NCI-H446 (cell line): ENCODE measurements at places on chromosomes 1 and 21.
A peak's percentile ranks its signal among the peaks of the same experiment; 100 is the strongest.

DNA sequence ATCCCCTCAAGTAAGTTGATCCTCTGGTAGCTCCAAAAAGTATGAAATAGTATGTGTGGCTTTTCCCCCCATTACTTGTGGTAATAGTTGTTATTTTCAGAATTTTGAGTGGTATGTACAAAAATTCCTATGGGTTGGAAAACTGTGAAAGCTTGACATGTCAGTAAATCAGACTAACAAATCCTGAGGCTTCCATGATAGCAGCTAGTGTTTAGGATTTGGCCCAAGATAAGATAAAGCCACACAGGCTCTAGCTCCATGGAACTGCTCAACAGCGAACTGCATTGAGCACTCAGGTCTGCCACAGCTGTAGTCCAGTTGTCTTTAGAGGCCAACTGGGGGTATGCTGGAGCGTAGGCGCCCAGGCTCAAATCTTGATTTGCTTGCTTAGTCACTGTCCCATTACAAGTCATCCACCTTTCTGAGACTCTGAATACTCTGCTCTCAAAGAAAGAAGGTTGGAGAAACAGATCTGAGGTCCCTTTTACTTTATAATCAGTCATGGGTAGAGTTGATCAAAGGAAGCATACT, 28.7 kb downstream of the ATP1A1 start:
- DNase-seq, result no peak

DNA sequence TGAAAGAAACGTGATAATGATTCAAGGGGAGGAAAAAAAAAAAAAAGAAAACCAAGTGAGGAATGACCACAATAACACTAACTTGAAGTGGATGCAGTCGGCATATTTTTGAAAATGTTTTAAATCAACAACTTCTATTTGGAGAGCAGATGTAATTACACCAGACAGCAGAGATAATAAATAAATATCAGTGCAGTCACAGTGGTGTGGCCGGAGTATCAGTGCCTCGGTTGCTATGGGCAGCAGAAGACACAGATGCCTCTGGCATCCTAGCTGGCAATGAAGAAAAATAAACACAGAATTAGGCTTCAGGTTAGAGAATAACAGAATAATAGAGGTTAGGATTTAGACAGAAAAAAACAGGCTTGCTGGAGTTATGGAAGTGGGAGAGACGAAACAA, 888.3 kb downstream of the LTN1 start:
- no peak for DNase-seq

DNA sequence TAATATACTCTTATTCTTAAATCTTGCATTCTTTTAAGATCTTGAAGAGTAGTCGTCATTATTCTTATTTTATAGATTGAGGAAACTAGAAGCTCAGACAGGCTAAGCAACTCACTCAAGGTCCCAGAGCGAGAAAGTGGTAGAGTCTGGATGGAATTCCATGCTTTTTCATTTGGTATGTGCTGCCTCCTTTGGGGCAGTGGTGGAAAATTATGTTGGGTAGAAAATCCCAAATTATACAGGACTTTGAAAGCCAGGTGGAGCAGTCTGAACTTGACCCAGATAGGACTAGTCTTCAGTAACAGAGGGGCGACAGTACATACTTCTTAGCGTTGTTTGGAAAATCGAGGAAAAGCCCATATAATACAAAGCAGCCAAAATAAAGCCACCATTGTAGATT, 205.6 kb downstream of the ATG4C start:
- DNase-seq, result peak; percentile 6

DNA sequence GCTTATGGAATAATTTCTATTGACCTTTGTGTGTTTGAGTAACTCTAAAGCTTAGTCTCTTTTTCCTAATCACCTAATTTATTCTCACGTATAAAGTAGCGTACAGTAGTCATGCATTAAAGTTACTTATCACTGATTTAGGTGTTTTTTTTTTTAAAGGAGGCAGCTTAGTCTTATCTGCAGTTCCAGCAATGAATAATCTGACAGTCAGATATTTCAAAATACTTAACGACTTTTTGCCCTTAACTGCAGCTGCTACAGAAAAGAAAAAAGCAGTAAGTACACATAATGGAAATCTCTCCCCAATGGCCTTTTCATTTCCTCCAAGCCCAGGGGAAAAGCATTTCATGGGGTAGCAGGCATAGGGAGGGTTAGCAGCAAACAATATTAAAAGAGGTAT, 54.6 kb downstream of the SLC35F3 start:
- DNase-seq, result no peak

DNA sequence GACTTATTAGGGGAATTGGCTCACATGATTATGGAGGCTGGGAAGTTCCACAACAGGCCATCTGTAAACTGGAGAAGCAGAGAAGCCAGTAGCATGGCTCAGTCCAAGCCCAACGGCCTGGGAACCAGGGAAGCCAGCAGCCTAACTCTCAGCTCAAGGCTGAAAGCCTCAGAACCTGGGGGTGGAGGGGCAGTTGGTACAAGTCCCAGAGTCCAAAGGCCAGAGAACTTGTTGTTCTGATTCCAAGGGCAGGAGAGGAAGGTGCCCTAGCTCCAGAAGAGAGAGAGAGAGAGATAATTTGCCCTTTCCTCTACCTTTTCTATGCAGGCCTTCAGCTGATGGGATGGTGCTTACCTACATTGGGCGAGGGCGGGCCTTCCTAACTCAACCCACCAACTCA, 55.3 kb downstream of the MAN1C1 start:
- DNase-seq, result no peak

DNA sequence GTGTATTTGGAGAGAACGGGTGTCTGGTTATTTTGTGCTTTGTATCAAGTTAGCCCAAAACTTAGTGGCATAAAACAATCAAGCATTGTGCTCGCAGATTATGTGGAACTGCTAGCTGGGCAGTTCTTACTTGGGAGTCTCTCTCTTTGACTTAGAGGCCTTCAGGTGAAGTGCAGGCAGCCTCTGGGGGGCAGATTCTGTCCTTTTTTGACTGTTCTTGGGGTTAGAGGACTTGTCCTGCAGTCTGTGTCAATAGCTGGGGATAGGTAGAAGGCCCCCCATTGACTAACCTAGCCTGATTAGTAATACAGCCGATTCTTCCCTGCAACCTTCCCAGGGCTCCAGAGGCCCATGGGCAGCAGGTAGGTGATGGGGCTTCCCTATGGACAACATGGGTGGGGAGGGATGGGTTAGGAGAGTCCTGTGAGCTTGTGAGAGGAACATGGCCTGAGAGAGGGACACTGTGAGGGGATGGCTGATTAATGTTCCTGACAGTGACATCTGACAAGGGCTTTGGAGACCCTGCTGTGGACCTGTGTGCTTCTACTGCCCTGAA, 37.2 kb upstream of the ACOT11 start:
- DNase-seq, result no peak

- DNase-seq, result no peak
These were observed 233.1 kb downstream of the PAPPA2 start for GRCh38 chr1:176696109-176696508.

DNA sequence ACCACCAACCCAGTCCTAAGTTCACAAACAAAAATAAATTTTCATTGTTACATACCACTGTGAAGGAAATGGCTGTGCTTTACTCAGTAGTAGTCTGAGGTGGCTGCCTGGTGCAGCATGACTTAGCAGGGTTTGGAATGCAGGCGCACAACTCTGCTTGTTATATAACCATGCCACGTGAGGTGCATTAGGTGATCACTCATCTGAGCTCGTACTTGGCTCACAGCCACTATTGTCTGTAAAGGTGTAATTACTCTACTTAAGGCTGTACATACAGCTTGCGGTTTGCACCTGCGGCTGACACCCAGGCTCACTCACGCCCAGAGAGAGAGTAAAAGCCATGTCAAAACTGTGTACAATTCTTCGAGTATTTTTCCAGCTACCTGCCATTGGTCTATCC, 599.4 kb downstream of the LTN1 start:
- no peak for DNase-seq

DNA sequence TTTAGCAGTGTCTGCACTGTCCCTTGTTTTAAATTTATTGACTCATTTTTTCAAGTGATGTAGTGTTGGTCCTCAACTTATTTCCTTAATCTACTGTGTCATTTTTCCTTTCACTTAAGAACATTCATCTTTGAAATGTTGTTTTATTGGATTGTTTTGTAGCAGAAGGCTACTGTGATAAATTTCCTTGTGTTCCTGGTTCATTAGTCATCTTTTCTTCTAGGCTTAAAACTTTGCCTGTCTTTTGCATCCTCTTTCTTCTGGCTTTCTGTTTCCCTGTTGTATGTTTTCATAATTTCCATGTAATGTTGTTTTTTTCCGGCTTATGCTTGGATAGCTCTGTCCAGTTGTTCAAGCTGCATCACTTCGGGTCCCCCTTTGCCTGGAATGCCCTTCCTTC, 61.9 kb downstream of the UBE2T start:
- DNase-seq, result no peak

DNA sequence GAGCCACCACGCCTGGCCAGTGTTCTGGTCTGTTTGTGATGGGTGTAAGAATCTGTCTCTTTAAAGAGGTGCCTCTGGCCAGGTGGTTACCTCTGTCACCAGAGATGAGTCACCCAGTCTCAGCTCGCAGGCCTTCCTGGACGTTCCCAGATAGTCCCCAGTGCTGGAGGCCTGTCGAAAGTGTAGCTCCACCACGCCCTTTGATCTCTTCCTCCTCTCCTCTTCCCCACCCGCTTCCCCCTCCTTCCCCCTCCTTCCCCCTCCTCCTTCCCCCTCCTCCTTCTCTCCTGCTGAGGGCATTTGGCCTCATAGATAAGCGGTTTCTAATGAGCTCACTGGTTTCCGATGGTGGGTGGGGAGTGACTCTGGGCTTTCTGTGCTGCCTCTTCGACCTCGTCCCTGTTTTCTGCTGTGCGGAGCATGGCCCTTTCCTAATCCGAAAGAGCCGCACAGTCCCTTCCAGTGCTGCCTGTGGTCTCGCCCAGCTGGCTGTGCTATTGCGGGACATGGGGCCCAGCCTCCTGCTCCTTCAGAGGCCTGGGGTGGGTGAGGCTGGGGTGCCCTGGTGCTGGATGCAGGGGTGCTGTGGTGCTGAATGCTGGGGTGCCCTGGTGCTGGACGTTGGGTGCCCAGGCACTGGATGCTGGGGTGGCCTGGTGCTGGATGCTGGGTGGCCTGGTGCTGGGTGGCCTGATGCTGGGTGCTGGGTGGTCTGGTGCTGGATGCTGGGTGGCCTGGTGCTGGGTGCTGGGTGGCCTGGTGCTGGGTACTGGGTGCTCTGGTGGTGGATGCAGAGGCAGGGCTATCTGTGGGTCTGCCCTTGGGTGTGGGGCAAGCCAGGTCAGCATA, 19.2 kb downstream of the AGPAT3 start:
- no peak for DNase-seq

DNA sequence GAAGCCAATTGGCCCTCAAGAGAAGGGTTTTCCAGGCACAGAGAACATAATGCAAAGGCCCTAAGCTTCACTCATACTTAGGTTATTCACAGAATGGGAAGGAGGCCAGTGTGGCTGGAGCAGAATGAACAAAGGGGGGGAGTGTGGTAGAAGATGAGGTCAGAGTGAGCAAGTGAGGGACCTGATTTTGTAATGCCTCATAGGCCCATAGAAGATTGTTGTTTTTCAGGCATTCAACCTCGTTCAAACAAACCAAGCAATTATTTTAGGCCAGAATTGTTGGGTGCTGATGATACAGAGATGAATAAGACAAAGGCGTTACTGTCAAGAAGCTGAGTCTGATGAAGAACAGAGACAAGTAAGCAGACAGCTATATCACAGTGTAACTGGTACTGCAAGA, 54.5 kb upstream of the RAP1A start:
- no peak for DNase-seq

DNA sequence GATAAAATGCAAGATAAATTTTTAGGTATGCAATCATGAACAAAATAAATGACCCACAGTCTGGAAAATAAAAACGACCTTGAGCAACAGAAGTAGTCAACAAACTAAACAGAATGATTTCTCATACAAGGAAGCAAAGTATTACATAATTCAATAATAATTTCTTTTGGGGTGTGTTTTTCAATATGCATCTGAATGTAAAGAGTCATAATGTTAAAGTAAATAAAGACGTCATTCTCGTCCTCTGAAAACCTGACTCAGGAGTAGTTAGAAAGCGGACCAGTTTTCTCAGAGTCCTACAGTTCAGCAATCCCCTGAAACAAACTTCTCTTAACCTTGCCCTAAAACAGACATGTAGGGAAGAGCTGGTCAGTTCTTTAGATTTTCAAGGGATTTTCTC, 18.6 kb downstream of the CDC42BPA start:
- no peak for DNase-seq

- DNase-seq, result no peak
These were observed 59.2 kb downstream of the MT1HL1 start for GRCh38 chr1:236945002-236945401.

DNA sequence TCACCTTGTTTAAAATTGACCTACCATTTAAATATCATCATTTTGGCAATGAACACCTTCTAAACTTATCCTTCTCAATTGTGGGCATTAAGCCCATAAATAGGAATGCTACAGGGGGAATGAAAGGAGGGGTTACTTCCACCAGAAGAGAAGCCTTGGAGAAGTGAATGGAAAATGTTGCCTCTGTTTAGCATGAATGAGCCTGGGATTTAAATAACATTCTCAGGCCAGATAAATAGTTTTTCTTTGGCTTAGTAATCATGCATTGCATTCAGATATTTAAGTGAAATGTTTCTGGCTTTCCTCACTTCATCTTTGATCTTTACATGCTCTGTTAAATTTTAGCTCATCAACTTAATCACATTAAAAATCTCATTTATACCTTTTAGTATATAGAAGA, 284.3 kb upstream of the FMN2 start:
- no peak for DNase-seq

GRCh38 chr1:232635778-232636356, 5.9 kb upstream of the SIPA1L2 start:
- peak; percentile 79 for DNase-seq

DNA sequence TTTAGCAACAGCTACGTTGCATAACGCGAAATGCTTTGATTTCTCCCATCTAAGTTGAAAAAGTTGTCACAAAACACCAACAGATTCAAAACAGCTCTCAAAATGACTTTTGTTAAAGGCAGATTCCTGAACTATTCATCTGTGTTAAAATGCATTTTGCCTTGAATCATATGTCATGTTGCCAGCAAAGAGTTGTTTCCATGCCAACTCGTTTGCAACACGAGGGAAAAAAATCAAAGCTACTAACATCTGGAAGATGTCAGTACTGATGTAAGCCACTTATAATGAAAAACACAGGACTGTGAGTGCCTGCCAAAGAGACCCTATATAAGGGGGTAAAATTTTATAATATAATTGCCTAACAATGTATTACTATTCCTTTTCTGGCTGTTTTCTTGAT, 182.7 kb upstream of the PTBP2 start:
- DNase-seq, result peak; percentile 18

- no peak for DNase-seq
These were observed 29.1 kb upstream of the ACTL8 start for GRCh38 chr1:17725811-17726582.

DNA sequence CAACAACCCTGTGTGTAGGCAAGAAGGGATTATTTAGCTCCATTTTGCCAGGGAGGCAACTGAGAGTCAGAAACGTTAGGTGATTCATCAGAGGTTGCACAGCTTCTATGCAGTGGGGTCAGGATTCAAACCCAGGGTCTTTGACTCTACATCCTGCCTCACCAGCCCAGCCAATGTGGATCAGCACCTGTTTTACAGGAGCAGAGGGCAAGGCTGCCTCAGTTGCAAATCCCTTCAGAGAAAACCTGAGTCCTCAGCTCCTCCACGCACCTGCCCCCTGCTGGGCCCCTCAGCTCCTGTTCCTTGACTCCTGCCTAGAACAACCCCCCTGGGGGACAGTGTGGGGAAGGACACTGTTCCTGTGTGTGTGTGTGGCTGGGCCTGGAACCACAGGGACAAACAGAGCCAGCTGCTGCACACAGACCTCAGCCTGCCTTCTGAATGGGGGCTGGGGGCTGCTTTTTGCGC, 61.6 kb downstream of the LRRN2 start:
- no peak for DNase-seq
